Amniotic epithelial cell (primary cell): ENCODE measurements at places on chromosomes 13 and 19.

DNA sequence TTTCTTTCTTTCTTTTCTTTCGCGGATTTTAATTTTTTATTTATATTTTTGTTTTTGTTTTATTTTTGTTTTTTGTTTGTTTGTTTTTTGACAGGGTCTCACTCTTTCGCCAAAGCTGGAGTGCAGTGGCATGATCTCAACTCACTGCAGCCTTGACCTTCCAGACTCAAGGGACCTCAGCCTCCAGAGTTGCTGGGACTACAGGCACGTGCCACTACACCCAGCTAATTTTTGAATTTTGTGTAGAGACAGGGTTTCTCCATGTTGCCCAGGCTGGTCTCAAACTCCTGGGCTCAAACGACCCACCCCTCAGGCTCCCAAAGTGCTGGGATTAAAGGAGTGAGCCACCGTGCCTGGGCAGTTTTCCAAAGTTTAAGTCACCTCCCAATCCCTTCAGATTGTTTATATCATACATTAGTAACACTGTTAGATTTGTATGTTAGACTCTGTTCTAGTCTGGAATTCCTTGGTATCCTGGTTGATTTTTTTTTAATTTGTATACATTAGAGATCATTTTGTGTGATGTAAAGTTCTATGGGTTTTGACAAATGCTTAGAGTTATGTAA, 597.3 kb downstream of the DCT start:
- no peak for DNase-seq

GRCh38 chr19:45764475-45764874, 4.6 kb downstream of the SIX5 start:
- no peak for DNase-seq

DNA sequence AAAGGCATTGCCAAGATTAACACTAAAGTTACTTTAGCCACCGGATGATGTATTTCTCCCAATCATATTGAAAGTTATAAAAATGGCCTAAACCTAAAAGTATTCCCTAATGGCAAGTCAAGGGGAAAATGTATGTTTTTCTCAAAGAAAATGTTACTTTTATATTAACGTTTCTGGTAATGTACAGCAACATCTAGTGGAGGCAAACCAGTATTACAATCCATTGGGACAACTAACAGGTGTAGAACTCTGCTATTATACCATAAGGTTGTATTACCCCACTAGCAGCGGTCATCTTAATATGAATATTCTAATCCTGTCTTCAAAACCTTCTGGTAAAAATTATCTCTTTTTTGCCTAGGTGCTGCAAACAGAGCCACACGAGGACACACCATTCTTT, 69.2 kb downstream of the ZNF100 start:
- DNase-seq = peak; percentile 12

- DNase-seq = peak; percentile 28
Observed at GRCh38 chr19:46692918-46693722, 23.8 kb downstream of the PRKD2 start.

- DNase-seq = peak; percentile 45
Observed at GRCh38 chr19:55301459-55302317, 17.9 kb downstream of the BRSK1 start.

- DNase-seq = no peak
Observed at GRCh38 chr13:98510156-98510509, 66.8 kb downstream of the STK24 start.

DNA sequence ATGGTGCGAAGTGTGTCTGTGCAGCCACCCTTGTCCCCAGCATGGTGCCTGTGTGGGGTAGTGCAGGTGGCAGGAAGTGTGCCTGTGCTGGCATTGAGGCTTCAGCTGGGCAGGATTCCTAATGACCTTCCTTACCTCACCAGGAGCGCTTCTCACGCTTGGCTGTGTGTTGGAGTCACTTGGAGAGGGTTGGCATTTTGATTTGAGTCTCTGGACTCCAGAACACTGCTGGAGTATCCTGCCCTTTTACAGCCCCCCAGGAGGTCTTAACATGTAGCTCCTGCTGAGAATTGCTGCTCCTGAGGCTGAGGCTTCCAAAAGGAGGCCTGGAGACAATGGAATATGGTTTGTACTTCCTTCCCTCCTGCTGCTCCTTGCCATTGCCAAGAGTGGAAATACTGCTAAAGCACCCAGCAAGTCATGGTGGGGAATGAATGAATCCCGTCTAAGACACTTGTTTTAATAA, 87.1 kb downstream of the ARHGEF7 start:
- DNase-seq = no peak

GRCh38 chr19:2230807-2231533, 5.2 kb downstream of the PLEKHJ1 start:
- DNase-seq = no peak

- no peak for DNase-seq
Observed at GRCh38 chr19:18450021-18450930, 12.3 kb upstream of the ISYNA1 start.

DNA sequence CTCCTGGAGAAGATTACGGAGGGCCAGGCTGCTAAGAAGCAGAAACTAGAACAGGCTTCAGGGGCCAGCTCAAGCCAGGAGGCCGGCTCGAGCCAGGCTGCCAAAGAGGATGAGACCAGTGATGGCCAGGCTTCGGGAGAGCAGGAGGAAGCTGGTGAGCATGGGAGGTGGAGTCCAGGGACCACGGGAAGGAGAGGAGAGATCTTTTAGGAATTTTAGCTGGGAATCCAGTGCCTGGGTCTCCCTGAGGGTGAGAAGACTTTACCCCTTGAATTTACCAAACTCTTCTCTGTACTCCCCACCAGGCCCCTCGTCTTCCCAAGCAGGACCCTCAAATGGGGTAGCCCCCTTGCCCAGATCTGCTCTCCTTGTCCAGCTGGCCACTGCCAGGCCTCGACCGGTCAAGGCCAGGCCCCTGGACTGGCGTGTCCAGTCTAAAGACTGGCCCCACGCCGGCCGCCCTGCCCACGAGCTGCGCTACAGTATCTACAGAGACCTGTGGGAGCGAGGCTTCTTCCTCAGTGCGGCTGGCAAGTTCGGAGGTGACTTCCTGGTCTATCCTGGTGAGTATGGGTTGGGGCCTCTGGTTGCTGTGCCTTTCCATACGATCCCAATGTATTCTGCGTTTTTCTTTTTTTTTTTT, 824 bp downstream of the TSEN34 start:
- DNase-seq = no peak

GRCh38 chr19:58519087-58519354, 589 bp downstream of the ZBTB45 start:
- DNase-seq = peak; percentile 67

DNA sequence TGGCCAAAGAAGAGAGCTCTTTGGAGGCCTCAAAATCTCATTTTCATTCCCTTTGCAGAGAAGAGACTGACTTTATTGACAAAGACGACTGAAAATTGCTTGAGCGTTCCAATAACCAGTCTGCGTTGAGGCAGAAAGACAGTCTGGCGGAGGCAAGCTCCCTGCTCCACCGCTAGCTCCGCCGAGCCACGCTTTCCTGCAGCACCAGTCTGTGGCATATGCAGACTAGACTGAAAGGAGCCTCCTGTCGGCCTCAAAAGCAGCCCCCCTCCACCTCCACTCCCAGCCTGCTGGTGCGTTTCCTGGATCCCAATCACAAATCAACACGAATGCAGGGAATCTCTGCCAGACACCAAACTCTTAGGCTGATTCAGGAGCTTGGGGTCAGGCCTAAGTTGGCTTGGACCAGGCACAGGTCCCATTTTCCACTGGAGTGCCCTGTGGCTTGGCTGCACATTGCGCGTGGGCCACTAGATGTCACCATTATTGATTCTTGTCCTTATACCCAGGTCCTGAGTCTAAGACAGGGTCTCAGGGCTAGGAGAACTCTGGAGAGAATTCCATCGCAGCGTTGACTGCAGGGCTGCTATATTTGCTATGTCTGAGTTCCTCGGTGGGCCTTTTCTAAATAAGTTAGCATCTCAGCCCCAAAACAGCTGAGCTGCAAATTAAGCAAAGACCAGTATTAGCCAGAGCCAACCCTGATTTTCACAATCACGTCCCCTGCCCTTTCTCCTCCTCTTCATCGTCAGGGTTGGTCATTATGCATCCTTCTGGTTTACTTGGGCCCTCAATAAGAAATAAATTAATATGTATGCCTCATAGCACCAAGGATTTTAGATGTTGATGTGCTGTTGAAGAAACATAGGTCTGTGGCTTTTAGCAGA, 5.2 kb upstream of the ZNF507 start:
- DNase-seq = no peak

DNA sequence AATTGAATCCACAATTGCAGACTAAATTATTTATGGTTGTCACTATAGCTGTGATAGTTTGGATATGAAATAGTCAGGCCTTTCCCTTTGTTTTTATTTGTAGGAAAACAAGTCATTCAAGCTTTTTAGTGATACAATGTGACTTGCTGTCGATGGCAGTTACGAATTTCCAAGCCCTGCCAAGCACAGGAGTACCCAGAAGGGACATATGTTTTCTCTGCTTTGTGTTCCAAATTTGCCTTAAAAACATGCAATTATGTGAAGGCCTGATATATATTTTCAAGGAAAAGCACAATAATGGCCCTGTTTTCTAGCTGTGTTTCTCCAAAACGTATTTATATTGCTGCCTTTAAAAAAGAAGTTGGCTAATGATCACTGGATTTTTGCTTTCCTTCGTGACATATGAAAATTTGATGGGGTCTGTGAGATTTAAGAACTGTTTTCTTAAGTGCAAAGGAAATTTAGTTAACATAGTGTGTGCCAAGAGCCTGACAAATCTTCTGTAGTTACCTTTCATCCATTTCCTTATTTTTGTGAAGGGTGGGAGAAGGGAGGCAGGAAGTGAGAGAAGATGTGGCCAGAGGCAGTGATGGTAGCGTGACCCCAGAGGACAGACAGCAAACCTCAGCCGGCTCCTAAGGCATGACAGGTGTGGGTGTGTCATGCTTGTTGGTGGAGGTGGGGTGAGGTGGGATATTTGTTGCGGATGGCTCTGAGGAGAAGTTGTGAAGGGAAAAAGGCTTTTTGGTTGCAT, 79.6 kb downstream of the TEX26 start:
- no peak for DNase-seq

GRCh38 chr19:31533114-31533513, 183.9 kb upstream of the TSHZ3 start:
- DNase-seq = peak; percentile 2

GRCh38 chr19:14183741-14184350, 22.1 kb downstream of the ADGRL1 start:
- DNase-seq = no peak
